Activated CD4-positive, alpha-beta memory T cell treated with anti-CD3 and anti-CD28 coated beads for 36 hours (primary cell): ENCODE measurements at places on chromosomes 5 and 9. TPM values are rescaled to one million over a fixed set of nuclear protein-coding genes. Genes with fewer than 3 reads are reported as not detected.

The RLN2 gene
- 4.6 TPM for total RNA-seq

The LCN1 gene
- not detected for total RNA-seq

The ZFP2 gene
- 0.27 TPM for total RNA-seq

The SLC6A19 gene
- total RNA-seq: not detected

The CARTPT gene
- not detected for total RNA-seq

The ABL1 gene
- total RNA-seq: 24.8 TPM

The PCDH12 gene
- total RNA-seq: 2.6 TPM

DNA sequence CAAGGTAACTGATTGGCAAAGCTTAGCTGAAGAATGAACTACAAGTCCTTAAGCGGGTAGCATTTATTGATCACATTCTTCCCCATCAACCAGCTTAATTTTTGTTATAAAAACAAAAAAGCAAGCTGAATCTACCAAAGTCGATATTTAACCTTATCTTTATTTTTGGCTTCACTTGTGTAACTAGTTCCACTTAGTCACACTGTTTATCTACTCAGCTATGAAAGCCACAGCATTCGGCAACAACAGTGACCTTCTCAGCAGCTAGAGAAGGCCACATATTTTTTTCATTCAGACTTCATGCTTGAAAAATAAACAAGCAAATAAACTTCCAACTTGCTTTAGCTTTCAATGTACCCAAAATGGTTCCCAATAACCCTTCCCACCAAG lies 69.4 kb downstream of the KLHL3 start:
- no peaks in the 10 kb centered on the region for H3K36me3 ChIP-seq
- DNase-seq: no peak
- no peaks in the 10 kb centered on the region for H3K27me3 ChIP-seq
- H3K4me3 ChIP-seq: no peak overlapping the region

- H3K36me3 ChIP-seq: peaks cover 14% of the 10 kb centered on the region
- H3K27ac ChIP-seq: no peak overlapping the region
- DNase-seq: no peak
Measured at GRCh38 chr5:78778538-78778937, 130.0 kb upstream of the LHFPL2 start.

- H3K27ac ChIP-seq: no peak overlapping the region
- no peak for DNase-seq
- H3K36me3 ChIP-seq: no peaks in the 10 kb centered on the region
- H3K4me1 ChIP-seq: no peaks in the 10 kb centered on the region
- H3K4me3 ChIP-seq: no peak overlapping the region
- H3K27me3 ChIP-seq: no peaks in the 10 kb centered on the region
Measured at GRCh38 chr5:37811866-37812265, 28.0 kb downstream of the GDNF start.

GRCh38 chr9:14096258-14096922 lies 217.6 kb downstream of the NFIB start:
- H3K27me3 ChIP-seq: no peaks in the 10 kb centered on the region
- no peak overlapping the region for H3K27ac ChIP-seq
- H3K4me1 ChIP-seq: no peaks in the 10 kb centered on the region
- DNase-seq: no peak
- no peak overlapping the region for H3K4me3 ChIP-seq

DNA sequence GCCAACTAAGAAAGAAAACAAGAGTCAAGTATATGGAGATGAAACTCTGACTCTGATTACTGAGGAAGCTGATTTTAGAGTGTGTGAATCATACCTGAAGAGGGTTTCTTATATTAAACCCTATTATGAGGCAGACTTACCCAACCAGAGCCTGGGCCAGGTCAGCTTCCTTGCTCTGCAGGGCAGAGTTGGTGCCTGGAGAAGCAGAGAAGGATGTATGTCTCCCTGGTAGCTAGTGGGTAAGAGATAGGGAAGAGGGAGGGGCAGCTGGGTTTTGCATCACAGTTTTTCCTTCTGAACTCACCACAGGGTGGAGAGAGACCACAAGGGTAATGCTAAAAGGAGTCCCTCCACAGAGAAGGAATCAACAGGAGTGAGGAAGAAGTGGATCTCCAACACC lies 104.1 kb downstream of the CMYA5 start:
- no peak for DNase-seq
- H3K4me3 ChIP-seq: no peak overlapping the region
- H3K27me3 ChIP-seq: peaks cover 6% of the 10 kb centered on the region
- no peak overlapping the region for H3K27ac ChIP-seq

DNA sequence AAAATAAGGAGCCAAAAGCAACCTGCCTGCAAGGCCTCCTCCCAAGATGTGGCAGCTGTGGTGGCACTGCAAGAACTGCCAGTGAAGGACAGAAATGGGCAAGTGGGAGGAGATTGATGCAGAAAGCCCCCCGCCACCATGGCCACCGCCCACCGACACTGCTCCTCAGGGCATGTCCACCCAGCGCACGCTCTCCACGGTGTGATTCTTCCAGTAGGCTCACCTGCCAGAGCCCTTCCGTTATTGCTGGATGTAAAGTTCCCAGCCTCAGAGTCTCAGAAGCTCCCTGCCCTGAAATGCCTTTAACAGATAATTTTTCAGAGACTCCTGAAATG lies 155.2 kb upstream of the PHYKPL start:
- no peak for DNase-seq

DNA sequence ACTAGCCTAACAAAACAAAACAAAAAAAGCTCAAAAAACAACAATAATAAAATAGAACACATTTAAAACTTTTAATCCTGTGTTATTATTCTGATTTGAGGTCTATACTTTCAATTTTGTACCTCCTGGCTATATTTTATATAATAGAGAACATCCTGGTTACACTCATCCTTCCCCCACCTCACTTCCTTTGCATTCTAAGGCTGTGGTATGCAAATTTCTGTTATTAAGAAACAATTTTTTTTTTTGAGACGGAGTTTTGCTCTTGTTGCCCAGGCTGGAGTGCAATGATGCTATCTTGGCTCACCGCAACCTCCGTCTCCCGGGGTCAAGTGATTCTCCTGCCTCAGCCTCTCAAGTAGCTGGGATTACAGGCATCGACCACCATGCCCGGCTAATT lies 3.1 kb upstream of the RPL37 start:
- no peak overlapping the region for H3K27ac ChIP-seq
- DNase-seq: peak; percentile 29
- H3K4me3 ChIP-seq: peak overlapping the region; percentile 23

GRCh38 chr9:70601000-70601951 lies 186.8 kb upstream of the KLF9 start:
- DNase-seq: no peak
- H3K27me3 ChIP-seq: no peaks in the 10 kb centered on the region
- H3K27ac ChIP-seq: no peak overlapping the region
- no peaks in the 10 kb centered on the region for H3K36me3 ChIP-seq

- H3K27me3 ChIP-seq: no peaks in the 10 kb centered on the region
- H3K27ac ChIP-seq: no peak overlapping the region
- peaks cover 18% of the 10 kb centered on the region for H3K4me1 ChIP-seq
Measured at GRCh38 chr9:251398-251797, 36.7 kb downstream of the DOCK8 start.

DNA sequence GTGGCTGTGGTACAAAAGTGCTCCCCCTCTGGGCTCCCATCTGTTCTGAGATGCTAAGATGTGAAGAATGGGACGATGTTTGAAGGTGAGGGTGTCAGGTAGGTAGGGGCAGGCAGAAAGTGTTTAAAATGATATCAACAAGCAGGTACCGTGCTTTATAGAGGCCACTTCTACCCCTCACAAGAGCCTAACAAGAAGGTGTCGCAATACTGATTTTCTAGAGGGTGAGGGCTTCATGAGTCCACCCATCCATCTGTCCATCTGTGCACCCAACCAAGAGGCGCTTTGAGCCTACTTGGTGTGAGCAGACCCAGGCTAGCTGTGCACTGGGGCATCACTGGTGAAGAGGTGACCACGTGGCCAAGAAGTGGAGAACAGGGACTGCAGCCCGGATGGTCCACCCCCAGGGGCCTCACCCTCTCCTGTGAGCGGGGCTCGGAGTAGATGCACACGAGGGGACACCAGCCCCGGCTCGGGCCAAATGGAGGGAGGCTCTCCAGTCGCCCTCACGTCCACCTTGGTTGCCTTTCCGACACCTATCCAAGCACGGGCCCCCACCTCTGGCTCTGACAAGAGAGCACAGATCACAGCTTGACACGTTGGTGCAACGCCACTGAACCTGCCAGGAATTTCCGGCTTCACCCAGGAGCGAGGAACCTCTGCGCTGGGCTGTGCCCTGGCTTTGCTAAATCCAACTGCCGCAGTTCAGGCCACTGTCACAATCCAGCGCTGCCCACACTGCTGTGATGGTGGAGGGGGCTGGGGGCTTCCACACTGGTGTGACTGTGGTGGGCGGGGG lies 34.5 kb downstream of the CRB2 start:
- no peaks in the 10 kb centered on the region for H3K27me3 ChIP-seq
- H3K27ac ChIP-seq: no peak overlapping the region
- no peaks in the 10 kb centered on the region for H3K4me1 ChIP-seq
- H3K4me3 ChIP-seq: no peak overlapping the region

GRCh38 chr5:173646692-173647091 lies 30.2 kb upstream of the BOD1 start:
- H3K36me3 ChIP-seq: no peaks in the 10 kb centered on the region
- peaks cover 20% of the 10 kb centered on the region for H3K27me3 ChIP-seq
- no peak for DNase-seq
- no peak overlapping the region for H3K27ac ChIP-seq
- no peaks in the 10 kb centered on the region for H3K4me1 ChIP-seq

GRCh38 chr9:84361645-84362044 lies 21.1 kb upstream of the SLC28A3 start:
- no peaks in the 10 kb centered on the region for H3K36me3 ChIP-seq
- H3K4me1 ChIP-seq: no peaks in the 10 kb centered on the region
- H3K27me3 ChIP-seq: peaks cover 11% of the 10 kb centered on the region
- H3K27ac ChIP-seq: no peak overlapping the region

GRCh38 chr5:40781843-40782409 lies 16.2 kb downstream of the PRKAA1 start:
- no peaks in the 10 kb centered on the region for H3K27me3 ChIP-seq
- peaks cover 7% of the 10 kb centered on the region for H3K36me3 ChIP-seq
- no peak for DNase-seq
- no peak overlapping the region for H3K4me3 ChIP-seq
- H3K4me1 ChIP-seq: peaks cover 47% of the 10 kb centered on the region
- no peak overlapping the region for H3K27ac ChIP-seq

GRCh38 chr5:102771435-102771834 lies 16.3 kb downstream of the PAM start:
- H3K27ac ChIP-seq: no peak overlapping the region
- no peak for DNase-seq
- H3K4me1 ChIP-seq: peaks cover 47% of the 10 kb centered on the region
- no peak overlapping the region for H3K4me3 ChIP-seq
- no peaks in the 10 kb centered on the region for H3K27me3 ChIP-seq

GRCh38 chr5:132926437-132926836 lies 37.0 kb downstream of the AFF4 start:
- no peak overlapping the region for H3K4me3 ChIP-seq
- no peak for DNase-seq
- H3K4me1 ChIP-seq: peaks cover 1% of the 10 kb centered on the region
- H3K36me3 ChIP-seq: peaks cover 30% of the 10 kb centered on the region
- H3K27me3 ChIP-seq: no peaks in the 10 kb centered on the region
- H3K27ac ChIP-seq: no peak overlapping the region
